Uterus (tissue), 4 donors: ENCODE measurements at places on chromosomes 13 and 19.

- no peak for DNase-seq
Measured at GRCh38 chr19:17424743-17425365, 5.0 kb downstream of the MVB12A start.

DNA sequence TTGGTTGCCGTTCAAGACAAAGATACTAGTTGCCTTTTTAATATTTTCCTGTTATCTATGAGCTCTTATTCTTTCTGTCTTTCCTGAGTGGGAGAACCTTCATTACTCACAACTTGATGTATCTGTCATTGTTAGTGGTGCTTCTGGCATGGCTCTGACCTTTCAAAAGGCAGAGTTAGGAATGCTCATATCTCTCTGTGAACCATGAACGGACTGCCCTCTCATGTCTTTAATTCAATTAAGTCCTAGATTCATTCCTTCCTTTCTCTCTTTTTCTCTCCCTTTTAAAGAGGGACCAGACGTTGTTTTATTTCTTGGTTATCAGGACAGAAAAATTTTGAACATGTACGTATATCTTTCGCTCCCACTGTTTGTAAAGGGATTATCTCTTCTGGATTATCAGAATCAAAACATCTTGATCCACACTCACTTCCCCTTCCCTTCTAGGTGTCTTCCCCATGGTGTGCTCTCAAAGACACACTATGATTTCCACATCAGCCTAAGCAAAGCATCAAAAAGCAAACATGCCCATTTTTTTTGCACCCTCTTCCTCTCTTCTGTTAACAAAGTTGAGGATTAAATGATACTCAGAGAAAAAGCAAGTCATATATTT, 90.3 kb downstream of the LRCH1 start:
- no peak for DNase-seq

DNA sequence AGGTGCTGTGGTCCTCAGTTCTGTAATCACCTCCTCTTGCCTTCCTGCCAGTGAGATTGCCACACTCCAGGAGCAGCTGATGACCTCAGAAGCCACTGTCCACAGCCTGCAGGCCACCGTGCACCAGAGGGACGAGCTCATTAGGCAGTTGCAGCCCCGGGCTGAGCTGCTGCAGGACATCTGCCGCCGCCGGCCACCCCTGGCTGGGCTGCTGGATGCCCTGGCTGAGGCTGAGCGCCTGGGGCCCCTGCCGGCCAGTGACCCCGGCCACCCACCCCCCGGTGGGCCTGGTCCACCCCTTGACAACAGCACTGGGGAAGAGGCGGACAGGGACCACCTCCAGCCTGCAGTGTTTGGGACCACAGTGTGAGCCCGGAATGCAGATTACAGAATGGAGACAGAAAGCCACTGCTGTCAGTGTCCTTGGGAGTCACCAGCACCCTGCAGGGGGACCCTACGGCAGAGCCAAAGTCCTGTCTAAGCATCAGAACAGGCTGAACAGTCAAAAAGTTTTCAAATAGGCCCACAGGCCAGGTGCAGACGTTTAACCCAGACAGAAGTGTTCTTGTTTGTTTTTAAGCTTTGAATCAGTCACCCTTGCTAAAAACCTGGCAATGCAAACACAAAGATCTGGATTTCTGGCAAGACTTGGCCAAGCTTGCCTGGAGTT, 4.2 kb downstream of the VMAC start:
- DNase-seq, result no peak

GRCh38 chr19:40270362-40271089, 14.6 kb downstream of the AKT2 start:
- DNase-seq, result no peak

DNA sequence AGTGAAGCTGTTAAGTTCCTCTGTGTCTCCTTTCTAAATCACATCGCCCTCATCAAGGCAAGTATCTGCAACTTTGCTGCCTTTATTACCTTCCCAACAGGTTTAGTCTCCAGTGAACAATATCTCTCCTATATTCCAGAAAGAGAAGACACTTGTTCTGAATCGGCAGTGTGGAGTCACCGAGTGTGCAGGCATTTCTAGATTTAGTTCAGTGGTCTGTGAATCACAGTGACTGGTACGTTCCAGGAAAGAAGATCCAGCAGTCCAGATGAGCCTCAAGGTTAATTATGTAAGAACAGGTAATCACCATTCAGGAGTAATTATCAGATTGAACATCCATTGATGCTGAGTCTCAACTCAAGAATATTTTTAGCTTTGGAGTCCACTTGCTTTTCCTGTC, 497.0 kb downstream of the FOXO1 start:
- DNase-seq, result no peak

GRCh38 chr19:38848299-38849146, 1.3 kb downstream of the HNRNPL start:
- DNase-seq, result no peak
